ENCODE measurements at places on chromosomes 13 and 19. TPM values are rescaled to one million over a fixed set of nuclear protein-coding genes. Genes with fewer than 3 reads are reported as not detected.

Gene GIPC3
- 2.2 TPM for total RNA-seq

DNA sequence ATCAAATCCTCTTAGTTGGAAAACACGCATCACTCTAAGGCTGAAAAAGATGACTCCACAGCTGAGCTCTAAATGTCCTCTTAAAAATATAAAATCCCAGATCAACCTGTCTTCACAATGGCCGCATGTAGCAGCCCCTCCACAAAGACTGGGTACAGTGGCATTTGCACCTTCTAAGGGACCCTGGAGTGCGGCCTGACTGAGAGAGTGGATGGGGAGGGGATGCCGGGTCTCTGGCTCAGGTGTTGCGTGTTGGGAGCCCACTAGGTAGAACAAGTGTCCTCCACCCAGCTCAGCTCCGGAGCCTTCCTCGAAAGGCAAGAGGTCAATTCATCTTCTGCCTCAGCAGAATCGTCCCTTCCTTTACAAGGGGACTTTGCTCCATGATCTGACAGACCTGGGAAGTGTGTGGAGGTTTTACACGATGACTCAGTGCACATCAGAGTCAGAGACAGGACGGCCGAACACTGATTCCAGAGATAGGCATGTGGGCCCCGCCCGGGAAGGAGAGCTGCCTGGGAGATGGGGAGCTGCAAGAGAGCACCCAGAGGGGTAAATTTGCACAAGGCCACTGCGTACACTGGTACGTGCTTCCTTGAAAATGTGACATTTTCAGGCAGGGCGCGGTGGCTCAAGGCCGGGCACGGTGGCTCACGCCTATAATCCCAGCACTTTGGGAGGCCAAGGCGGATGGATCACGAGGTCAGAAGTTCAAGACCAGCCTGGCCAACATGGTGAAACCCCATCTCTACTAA is 23.5 kb upstream of the SLC15A1 start:
- no peak for DNase-seq

- DNase-seq, result no peak
Measured at GRCh38 chr19:29492769-29493168, 33.0 kb upstream of the VSTM2B start.

DNA sequence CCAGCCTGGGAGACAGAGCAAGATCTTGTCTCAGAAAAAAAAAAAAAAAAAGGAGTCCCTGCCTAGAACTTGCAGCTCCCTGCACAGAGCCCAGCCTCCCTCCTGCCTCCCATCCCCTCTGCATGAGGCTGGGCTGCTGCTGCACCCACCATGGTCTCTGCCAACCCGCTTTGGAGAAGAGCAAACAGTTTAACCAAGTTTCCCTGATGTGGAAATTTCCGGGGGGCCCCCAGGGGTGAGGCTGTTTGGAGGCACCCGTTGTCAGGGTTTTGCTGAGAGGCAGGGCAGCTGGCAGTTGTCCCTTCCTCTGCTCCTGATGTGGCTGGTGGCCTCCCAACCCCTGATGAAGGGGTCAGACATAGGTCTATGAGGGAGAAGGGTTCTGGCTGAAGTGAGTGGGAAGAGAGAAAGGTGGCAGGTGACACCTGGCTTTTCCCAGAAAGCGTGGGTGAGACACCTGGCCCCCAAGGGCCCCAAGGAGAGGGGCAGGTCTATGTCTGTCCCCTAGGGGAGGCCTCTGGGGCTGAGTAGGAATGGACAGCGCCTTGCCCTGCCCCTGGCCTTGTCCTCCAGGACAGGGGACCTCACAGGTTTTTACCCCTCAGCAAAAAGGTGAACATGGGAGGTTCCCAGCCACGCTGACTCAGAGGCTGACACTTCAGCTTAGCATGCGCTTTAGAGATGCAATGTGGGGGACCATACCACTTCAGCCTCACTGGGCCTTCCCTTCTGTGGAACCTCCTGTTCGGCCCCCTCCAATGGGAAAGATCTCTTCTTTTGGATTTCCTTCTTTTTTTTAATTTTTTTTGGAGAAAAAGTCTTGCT is 5.5 kb downstream of the LRP3 start:
- no peak for DNase-seq

Gene JUNB
- 23.9 TPM for total RNA-seq

DNA sequence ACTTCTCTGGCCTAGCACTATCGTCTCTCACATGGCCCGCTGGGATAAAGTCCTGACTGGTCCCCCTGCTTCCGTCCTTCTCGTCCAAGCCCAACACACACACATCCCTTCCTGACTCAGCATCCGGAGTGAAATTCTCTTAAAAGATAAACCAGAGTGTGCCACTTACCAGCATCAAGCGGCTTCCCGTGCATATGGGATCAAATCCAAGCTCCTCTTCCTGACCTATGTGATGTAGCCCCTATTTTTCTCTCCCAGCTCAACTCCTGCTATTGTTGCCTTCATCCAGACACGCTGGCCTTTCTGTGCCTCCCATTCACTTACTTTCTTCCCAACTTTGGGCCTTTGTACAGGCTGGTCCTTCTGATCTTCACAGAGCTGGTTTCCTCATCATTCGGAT is 530.4 kb downstream of the DIAPH3 start:
- DNase-seq, result no peak
